ENCODE measurements at places on chromosomes 11 and 22. TPM values are rescaled to one million over a fixed set of nuclear protein-coding genes. Genes with fewer than 3 reads are reported as not detected.

Gene OR8D4
- total RNA-seq = 0.23 TPM

Gene FAM111B
- total RNA-seq = 7.2 TPM

Gene GAL
- 1.8 TPM for total RNA-seq

Gene SHANK3
- total RNA-seq = 13.6 TPM

Gene FOSL1
- not detected for total RNA-seq

Gene OR52I1
- not detected for total RNA-seq

Gene RNF121
- total RNA-seq = 27.5 TPM

Gene GPR83
- total RNA-seq = 4.4 TPM

Gene ALKBH8
- 16.1 TPM for total RNA-seq

Gene MICAL2
- total RNA-seq = 13.1 TPM

Gene UBTFL1
- total RNA-seq = not detected

Gene JHY
- total RNA-seq = 15.5 TPM

Gene TEX54
- not detected for total RNA-seq

Gene OR4D10
- total RNA-seq = not detected

Gene PNPLA5
- 0.23 TPM for total RNA-seq

Gene OR5AP2
- total RNA-seq = not detected

Gene UBQLNL
- total RNA-seq = 0.46 TPM

Gene ACR
- not detected for total RNA-seq

Gene IL18BP
- 2.8 TPM for total RNA-seq

Gene CTSF
- 46.8 TPM for total RNA-seq

Gene OR56A1
- 0.23 TPM for total RNA-seq

Gene DEUP1
- total RNA-seq = 1.8 TPM

Gene MMP10
- total RNA-seq = 0.23 TPM

Gene CASP1
- 3.7 TPM for total RNA-seq

Gene GRM5
- total RNA-seq = 178 TPM

Measured in diencephalon (tissue), 1 donor.